ENCODE measurements at places on chromosomes 13 and 19.

GRCh38 chr13:94609196-94609595 is 7.5 kb downstream of the GPR180 start:
- DNase-seq = no peak

- no peak for DNase-seq
Observed at GRCh38 chr13:66468656-66469055, 761.5 kb downstream of the PCDH9 start.

DNA sequence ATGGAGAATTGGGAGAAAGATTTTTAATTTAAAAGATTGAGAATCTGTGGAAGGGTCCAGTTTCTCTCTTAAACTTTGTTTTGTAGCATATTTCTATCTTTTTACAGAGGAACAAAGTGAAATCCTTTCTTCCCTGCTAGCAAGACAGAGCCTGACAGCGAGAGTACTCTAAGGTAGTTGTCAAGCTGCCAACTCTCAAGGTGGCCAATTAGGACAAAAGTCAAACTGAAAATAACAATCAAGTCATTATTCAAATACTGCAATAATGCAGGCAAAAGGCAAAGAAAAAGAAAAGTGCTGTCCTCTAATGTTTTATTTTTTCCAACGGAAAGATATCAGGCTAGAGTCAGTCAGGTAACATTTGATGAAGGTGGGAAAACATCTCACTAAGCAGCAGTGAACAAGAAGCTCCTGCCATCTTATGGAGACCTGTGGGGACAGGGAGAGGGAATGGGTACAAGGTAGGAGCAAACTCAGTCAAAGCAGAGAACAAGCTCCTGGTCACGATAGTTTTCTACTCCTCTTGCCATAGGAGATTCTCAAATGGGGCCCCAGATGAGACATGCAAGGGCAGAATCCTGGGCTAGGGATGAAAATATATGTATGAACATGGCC is 801.9 kb upstream of the SLITRK1 start:
- no peak for DNase-seq

DNA sequence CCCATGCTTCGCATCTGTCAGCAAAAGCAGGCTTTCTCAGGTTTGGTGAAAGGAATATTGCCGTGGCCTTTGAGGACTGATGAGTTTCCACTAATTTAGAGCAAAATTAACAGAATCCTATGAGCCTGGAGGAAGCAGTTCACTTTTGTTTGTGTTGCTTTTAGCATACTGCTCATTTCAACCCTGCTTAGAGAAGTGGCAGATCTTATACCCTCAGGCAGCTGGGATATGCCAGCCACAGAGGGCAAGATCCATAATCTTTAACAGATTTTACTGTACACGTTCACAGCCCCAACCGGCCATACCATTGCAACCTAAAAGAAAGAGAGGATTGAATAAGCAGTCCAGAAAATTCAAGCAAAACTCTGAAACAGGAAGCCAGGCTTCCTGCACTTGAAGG is 60.5 kb downstream of the COL4A2 start:
- no peak for DNase-seq

Measured in CD8-positive, alpha-beta T cell (primary cell).